NCI-H1417 treated with DMSO at 0.1 percent for 48 hours (cell line): ENCODE measurements at places on chromosomes 6 and 20.
A peak's percentile ranks its signal among the peaks of the same experiment; 100 is the strongest.

DNA sequence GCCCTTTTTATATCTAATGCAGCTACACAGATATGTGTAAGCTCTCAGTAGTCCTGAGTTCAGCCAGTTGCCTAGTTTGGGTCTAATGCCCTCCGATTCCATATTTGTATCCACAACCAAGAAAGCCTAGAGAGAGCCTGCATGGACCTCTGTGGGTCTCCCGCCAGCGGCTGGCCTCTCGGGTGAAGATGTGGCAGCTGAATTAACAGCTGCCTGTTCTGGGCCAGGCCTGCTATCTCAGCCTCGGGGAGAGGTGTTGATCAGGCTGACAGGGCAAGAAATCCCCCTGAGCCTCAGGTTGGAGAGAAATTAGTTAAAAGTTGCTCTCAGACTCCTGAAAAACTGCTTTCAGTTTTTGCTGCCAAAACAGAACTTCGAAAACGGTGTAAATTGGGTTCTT, 19.8 kb downstream of the PTK7 start:
- no peak for DNase-seq

- DNase-seq = no peak
Observed at GRCh38 chr6:66599541-66599940, 892.5 kb upstream of the EYS start.

- peak; percentile 89 for DNase-seq
Observed at GRCh38 chr20:844473-845225, 11.1 kb downstream of the FAM110A start.

DNA sequence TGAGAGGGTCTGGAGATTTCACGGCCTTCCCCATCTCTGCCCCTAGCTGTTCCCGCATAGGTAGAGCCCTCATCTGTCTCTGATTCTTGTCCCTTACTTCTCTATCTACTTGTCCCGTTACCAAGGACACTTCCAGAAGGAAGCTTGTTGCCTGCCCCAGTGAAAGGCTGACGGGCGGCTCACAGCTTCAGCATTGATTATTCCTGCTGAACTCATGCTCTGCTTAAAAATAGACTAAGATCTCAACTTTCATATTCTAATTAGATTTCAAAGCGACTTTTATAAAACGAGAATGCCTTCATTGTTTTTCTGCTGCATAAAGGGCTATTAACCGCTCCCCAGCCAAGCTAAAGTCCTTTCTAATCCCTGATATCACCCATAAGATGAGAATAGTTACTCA, 31.1 kb upstream of the MAFB start:
- no peak for DNase-seq

DNA sequence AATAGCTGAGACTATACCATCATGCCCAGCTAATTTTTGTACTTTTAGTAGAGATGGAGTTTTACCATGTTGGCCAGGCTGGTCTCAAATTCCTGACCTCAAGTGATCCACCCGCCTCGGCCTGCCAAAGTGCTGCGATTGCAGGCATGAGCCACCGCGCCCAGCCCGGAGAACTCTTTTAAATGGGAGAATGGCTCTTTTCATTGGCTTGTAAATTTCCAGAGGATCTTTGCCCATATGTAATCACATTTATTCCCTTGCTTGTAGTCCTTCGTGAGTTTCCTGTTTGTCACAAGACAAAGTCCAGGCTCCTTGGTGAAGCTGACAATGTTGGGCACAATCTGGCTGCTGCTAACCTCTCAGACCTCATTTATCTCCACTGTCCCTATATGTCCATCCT, 135.1 kb downstream of the CEP57L1 start:
- DNase-seq = no peak

DNA sequence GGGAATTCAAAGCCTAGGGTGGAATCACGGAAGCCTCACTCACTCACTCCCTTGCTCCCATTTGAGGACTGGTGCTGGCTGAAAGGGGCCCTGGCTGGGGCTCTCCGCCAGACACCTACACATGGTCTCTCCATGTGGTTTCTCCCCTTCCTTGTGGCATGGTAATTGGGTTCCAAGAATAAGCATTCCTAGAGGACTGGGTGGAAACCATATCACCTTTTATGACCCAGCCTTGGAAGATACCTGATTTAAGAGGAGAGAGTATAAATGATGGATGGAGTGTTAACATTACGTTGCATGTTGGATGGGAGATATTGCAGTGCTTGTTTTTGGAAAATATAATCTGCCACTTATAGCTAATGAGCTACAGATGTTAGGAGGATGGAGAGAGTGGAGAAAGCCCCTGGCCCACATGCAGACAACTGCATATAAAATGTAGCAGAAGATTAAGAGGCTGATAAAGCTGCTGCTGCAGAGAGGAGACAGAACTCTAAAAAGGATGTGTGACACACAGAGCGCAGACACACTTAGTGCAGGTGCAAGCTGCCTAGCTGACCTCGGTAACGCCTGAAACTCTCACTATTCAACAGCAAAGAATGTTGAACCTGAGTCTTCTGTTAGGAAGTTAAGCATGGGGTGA, 23.3 kb upstream of the CDKN1A start:
- no peak for DNase-seq

DNA sequence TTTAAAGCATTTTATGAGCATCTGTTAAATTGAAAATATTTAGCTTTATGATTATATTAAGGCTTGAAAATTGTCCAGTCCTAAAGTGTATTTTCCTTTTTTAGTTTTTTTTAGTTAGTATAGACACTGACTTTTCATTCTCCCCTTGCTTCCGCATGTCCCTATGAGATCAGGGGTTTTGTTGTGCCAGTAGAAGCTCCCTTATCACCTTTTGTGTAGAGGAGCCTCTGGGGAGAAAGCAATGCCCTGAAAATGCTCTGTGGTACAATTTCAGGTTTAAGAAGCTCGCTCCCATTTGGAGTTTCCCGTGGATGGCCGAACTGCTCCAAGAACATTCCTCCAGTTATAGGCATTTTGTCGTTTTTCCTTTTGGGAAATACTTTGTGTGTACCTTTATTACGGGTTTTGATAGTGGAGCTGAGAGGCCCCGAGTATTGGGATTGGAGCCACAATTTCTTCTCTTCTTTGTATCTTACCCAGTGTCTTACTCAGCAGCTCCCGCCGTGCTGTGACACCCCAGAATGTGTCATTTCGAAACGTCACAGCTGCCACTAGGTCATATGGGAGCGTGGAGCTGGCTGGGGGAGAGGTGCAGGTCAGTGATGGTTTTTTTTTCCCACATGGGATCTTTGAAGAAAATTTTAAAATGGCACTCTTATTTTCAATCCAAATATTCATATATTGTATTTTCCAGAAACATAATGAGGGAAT, 49.9 kb downstream of the RPRD1B start:
- no peak for DNase-seq

DNA sequence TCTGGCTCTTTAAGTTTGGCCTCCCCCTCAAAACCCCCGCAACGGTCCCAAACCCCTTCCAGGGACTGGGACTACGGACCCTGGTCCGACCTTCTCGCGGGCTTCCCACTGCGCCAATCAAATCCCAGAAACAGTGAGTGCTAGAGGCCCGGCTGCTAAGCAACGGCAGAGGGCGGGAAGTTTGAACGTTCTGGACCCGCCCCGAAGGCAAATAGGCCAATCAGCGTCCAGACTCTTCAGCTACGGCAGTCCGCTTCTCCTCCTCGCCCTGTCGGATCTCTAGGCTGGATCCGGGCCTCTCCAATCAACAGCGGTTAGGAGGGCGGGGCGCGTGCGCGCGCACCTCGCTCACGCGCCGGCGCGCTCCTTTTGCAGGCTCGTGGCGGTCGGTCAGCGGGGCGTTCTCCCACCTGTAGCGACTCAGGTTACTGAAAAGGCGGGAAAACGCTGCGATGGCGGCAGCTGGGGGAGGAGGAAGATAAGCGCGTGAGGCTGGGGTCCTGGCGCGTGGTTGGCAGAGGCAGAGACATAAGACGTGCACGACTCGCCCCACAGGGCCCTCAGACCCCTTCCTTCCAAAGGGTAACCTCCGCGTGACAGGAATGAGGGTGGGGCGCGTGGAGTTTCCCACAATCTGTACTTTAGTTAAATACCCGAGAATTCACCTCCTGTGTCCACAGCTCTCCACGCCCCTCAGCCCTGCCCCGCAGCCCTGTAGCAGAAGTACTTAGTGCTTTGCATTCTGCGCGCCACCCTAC, at the start of gene MSH5:
Gene MSH5 (plus strand): TSS at position 367 of the 758 bp plus-strand sequence. CDS start 462 bp downstream, outside the sequence.
- DNase-seq = peak; percentile 96

GRCh38 chr20:32648761-32649650, 24.7 kb downstream of the C20orf203 start:
- DNase-seq = no peak

DNA sequence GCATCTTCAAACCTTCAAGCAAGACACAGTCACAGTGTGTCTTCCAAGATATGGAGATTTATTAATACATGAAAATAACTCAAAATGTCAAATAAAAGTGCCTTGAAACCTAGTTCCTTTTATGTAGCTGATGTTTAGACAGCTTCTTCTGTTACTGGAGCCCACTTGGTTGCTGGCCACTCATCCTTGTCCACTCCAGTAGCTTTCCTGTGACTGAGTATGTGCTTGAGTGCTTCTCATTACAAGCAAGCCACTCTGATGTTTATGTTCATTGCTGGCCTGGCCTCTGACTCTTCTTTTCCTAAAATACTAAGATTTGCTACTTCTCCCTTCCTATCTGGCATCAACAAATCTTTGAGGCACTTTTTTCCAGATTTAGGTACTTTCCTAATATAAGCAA, 545.2 kb upstream of the MAN1A1 start:
- DNase-seq = no peak

DNA sequence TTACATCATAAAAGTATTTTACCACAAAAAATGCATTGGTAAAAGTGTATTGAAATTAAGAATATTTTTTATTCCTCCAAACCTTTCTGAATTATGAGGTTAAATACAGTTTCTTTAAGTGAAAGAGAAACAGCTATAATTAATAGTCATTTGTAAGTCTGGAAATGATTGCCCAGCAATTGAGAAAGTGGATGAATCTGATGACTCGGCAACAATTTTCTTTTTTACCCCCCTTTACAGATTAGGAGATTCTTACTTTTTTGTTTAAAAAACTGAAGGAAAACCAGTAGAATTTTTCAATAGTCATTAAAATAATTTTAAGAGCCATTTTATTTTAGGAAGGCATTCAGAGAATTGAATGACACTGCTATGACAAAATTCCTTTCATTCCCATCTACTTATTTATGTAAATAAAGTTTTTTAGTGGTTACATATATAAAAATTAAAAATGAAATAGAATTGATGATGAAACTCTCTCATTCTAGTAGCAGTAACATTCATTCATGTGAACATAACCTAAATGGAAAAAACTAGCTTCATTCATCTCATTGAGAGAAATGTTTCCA, 169.6 kb upstream of the PRND start:
- no peak for DNase-seq
